HCT116 (cell line): ENCODE measurements at places on chromosomes 4 and X.

DNA sequence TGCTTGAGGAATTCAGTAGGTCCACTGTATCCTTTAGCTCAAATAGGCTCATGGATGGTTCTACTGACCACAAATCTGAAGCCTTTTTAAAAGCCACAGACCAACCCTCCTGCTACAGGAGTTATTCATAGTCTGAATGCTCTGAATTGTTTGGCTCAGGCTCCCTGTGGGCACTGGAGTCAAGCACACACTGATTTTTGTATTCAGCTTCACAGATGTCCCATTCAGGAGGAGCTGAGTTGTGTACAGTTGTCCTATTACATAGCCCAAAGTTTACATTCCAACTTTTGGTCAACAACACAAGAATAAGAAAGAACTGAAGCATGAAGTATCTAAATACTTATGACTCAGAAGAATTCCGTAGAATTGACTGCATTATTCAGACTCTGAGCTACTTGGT lies 243.9 kb downstream of the UNC5C start:
- DNase-seq: no peak

- peak; percentile 57 for DNase-seq
Measured at GRCh38 chrX:45849261-45849862, 648.7 kb upstream of the DIPK2B start.

- DNase-seq: no peak
Measured at GRCh38 chr4:4386296-4386735, 586 bp upstream of the NSG1 start.

GRCh38 chr4:110682311-110682710 lies 59.4 kb upstream of the PITX2 start:
- no peak for DNase-seq

DNA sequence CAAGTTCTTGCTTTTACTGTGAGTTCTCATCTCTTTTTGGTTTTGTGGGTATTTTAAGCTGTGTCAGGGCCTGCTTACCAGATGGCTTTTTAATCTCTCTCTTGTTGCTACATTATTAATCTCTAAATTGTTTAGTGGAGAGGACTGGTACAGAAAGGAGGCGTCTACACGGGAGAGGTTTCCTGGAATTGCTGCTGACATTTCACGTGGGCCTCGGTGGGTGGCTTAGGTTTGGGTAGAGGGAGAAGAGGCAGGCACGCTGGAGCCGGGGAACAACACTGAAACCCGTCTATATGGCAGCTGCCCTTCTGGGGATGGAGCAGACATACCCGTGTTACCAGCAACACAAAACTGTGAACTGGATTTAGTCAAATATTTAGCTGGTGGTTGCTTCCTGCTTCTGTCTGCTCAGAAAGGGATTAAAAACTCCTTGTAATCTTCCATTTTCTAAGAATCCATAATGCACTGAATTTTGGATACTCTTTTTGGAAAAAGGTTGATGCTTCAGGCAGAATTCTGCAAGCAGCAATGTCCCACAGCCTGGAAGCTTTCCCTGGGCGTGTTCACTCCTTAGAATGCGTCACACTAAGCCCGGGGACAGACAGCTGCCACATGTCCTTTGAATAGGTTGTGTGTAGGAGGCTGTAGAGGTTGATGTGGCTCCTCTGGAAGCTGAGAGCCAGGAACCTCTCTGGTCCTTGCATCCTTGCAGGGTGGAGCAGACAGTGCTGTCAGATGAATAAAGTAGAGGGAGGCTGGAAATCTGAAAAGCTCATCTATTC lies 199.8 kb upstream of the GATB start:
- DNase-seq: no peak

DNA sequence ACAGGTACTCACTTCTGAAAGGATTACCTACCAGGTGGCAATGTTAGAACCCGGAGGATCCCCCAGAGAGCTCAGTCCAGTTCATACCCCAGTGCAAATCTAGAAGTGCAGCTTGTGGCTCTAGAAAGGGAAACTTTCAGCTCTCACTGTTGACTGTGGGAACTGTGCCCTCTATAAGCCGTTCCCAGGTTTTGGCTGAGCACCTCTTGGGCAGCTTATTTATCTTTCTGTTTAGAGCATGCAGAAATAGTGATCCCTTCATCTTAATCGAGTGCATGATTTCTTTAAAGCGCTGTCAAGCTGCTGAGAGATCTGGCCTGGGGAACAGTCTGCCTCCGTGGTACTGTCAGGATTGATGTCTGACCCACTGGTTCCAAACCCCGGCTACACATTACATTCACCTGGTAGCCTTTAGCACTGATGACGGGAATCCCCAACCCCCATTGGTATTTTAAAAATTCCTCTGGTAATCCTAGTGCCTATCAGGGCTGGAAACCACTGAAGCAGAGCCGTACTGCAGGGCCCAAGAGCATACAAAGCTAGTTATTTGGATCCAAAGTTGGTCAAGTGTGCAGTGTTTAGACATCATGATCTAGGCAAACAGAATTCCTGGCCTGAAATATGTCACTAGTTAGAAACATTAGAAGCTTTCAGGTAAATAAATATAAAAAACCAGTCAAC lies 103.2 kb downstream of the KLHL8 start:
- no peak for DNase-seq

GRCh38 chr4:33724685-33725084 lies 2519.6 kb downstream of the ARAP2 start:
- DNase-seq: no peak

DNA sequence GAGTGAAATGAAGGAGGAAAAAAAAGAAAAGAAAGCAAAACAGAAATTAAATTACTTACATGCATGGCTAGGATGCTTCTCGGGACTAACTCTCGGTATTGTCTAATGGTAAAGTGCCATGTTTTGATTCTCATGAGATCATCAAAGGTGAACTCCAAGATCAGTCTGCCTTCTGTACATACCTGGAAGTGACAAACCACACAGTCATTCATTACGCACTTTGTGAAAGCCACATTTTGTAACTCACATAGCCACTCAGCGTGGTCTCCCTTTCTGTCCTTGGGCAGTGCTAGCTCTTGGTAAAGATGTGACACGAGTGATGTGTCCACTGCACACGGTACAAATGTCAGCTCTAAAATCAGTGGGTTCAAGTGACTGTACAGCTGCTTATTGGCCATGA lies 309.8 kb downstream of the LDB2 start:
- no peak for DNase-seq

DNA sequence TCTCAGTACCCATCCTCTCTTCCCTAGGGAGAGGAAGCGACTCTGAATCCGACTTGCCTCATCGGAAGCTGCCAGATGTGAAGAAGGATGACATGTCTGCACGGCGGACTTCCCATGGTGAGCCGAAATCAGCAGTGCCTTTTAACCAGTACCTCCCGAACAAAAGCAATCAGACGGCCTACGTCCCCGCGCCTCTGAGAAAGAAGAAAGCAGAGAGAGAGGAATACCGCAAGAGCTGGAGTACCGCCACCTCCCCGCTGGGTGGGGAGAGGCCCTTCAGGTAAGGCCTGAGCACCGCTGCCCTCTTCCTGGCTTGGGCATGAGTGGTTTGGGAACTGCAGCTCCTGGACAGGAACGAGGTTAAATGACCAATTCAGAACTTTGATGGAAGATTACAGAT lies 81.2 kb downstream of the LIMCH1 start:
- no peak for DNase-seq

- no peak for DNase-seq
Measured at GRCh38 chr4:141348573-141348972, 127.9 kb downstream of the ZNF330 start.

DNA sequence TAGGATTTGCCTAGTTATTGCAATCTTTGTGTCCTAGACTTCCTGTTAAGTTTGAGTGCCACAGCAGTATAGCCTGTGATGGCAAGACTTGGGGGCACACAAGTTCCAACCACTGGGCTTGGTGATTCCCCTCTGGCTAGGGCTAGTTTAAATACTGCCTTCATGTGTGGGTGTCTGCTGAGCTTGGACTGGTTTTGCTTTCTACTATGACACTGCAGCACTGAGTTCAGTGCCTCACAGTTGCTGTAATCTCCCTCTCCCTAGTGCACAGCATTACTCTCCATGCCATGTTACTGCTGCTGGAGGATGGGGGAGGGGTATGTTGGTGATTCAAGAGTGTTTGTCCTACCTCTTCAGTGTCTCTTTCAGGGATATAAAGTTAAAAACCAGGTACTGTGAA lies 379.6 kb downstream of the IL15 start:
- DNase-seq: no peak

- no peak for DNase-seq
Measured at GRCh38 chr4:8911316-8912088, 39.9 kb upstream of the HMX1 start.

DNA sequence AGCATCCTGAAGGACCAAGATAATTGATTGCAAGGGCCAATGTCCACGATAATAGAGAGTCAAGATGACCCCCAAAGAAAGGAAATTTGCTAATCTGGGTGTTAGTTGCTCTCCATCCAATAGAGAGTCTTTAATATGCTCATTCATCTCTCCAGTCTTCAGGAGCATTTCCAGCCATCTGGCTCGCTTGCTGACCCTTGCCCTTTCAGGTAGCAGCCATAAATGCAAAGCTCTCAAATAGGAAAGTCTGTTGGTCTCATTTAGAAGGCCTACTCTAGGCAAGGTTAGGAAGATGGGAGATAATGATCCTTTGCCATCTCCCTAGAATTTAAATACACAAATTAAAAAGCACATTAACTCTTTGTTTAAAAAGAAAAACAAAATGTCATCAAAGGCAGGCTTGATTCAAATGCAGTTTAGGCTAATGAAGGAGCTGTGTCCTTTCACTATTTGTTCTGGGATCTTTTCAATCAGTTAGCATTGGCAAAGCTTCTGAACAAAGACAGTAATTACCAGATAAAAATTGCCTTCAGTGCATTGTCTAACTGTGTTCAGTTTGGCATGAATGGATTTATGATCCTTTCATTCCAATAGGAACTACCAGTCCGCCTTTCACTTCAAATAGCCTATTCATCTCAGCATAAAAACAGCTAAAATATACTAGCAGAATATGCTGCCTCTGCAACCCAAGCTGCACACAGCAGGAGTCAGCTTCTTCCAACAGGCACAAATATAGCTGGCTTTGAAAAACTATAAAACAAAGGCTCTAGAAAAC lies 49.6 kb upstream of the ATXN3L start:
- no peak for DNase-seq

DNA sequence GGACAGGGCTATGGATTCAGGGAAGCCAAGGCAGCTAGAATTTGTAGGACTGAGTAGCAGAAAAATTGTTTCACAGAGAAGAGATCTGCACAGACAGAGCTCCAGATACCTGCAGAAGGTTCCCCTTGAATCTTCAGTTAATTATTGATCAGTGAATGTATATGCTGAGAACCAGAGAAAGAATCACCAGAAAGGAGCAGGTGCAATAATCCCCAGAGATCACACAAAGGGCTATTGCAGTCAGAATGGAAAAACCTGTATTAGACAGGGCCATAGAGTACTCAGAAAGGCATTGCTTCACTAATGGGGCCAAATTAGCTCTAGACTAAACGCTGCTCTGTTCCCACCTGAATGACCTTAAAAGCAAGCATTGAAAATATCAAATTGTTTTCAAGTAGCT lies 35.5 kb upstream of the SMAD1 start:
- DNase-seq: no peak

DNA sequence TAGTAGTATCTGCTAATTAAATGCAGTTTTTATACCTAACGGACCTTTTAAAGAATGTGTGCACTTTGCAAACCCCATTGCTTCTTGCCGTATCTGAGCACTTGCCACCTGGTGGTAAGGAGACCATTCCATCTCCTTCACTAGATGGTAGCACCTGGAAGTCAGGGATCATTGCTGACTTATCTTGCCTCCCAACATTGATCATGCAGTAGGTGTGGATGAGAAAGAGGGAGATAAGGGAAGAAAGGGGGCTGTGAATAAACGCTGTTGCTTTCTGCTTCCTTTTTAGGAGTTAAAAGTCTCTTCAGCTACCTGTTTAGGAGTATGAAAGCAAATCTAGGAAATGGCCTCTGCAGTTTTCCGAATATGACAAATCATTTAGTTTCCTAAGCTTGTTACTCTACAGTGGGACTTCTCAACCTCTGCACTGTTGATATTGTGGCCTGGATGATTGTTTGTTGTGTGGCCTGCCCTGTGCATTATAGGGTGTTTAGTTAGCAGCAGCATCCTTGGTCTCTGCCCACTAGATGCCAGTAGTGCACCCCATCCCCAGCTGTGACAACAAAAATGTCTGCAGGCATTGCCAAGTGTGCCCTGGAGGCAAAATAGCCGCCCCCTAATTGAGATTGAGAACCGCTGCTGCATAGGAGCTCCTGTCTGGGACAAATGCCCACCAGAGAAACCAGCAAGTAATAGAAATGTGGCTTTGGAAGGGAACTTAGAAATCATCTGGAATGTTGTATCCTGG lies 38.8 kb downstream of the GAB1 start:
- DNase-seq: peak; percentile 6

- DNase-seq: no peak
Measured at GRCh38 chr4:47510506-47511143, 25.6 kb downstream of the ATP10D start.

DNA sequence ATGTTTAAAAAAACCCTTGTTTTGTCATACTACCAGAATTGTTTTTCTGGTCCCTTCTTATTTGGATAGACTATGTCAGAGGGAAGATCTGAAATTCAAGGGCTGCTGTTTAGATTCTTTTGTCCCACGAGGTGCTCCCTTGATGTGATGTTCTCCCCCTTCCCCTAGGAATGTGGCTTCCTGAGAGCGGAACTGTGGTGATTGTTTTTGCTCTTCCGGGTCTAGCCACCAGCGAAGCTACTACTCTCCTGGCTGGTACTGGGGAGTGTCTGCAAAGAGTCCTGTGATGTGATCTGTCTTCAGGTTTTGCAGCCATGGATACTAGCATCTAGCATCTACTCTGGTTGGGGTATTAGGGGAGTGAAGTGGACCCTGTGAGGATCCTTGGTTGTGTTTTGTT lies 271.1 kb downstream of the DCAF12L2 start:
- DNase-seq: no peak

DNA sequence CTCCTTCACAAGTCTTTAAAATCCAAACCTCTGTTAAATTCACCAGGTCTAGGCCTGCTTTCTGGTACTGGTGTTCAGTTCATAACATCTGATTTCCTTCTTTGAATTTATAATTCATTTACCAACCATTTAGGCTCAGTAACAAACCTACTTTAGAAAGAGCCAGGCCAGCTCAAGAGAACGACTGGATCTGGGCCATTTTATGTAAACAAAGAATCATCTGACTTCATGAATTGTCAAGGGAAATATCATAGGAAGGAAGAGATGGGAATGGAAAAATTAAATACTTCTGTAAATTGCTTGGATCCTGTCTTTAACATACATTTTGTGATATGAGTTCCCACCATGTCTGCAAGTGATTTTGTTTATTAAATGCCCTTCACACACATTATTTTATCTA lies 36.5 kb downstream of the DCHS2 start:
- no peak for DNase-seq

- peak; percentile 12 for DNase-seq
Measured at GRCh38 chr4:33625748-33626147, 2618.6 kb downstream of the ARAP2 start.

GRCh38 chr4:6423575-6423974 lies 48.8 kb downstream of the PPP2R2C start:
- no peak for DNase-seq

GRCh38 chr4:150664935-150665334 lies 83.0 kb downstream of the MAB21L2 start:
- DNase-seq: peak; percentile 26

DNA sequence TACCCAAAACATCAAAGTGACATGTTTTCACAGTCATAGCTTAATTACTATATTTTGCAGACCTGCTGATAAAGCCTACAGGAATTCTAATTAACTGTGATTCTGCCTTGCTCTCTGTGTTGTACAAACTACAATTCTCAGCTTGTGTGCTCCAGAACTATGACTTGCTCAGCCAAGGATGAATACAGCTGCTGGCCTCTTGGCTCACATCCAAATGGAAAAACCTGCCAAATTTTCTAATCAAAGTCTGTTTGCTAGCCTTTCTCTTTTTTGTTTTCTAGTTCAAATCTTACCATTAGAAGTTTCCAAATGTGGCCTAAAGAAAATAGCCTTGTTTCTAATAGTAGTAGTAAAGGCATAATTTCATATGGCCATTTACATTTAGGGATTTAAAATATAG lies 1176.8 kb downstream of the FAM133A start:
- DNase-seq: no peak
